ENCODE measurements at places on chromosomes 5 and 9. TPM values are rescaled to one million over a fixed set of nuclear protein-coding genes. Genes with fewer than 3 reads are reported as not detected.

MBLAC2 gene
- total RNA-seq = 2.9 TPM

GRCh38 chr5:107090506-107090905, 580.2 kb downstream of the EFNA5 start:
- H3K27ac ChIP-seq = no peak overlapping the region
- H3K4me1 ChIP-seq = no peaks in the 10 kb centered on the region
- H3K4me3 ChIP-seq = no peak overlapping the region
- no peaks in the 10 kb centered on the region for H3K27me3 ChIP-seq

C5orf52 gene
- not detected for total RNA-seq

GRCh38 chr5:155451106-155451505, 437.6 kb downstream of the KIF4B start:
- DNase-seq = no peak
- no peaks in the 10 kb centered on the region for H3K4me1 ChIP-seq
- no peak overlapping the region for H3K27ac ChIP-seq
- no peak overlapping the region for H3K4me3 ChIP-seq
- no peaks in the 10 kb centered on the region for H3K27me3 ChIP-seq

DNA sequence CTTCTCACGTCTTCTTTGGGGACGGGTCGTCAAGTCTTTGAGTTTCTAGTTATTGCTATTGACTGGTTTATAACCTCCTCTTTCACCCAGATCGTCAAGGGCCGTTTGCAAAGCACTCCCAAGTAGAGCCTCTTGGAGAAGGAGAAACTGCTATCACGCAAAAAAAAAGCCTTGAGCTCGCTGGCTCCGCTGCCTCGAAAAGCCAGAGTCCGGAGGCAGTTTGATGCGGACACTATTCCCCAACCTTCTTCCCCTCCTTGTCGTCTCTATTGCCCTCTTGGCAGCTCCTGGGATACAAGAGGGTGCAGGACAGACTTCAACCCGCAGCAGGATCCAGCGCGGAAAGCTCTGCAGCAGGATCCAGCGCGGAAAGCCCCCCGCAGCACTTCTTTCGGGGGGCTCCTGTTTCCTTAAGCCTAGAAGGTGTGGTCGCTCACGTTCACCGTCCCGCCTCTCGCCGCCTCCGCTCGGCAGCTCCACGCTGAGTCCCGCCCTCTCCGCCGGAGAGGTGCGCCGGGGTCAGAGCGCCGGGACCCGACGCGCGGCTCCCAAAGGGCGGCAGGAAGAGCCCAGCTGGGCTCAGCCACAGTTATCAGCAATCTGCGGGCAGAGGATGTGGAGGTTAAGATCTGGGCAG, at the start of gene PCDHAC1:
Gene PCDHAC1 (plus strand): TSS at position 494 of the 637 bp plus-strand sequence. CDS start 594 bp downstream, outside the sequence.
- no peaks in the 10 kb centered on the region for H3K36me3 ChIP-seq
- DNase-seq = no peak
- no peak within 1 kb of the TSS for H3K27ac ChIP-seq
- H3K27me3 ChIP-seq = peaks cover 24% of the 10 kb centered on the region
- peaks cover 16% of the 10 kb centered on the region for H3K4me1 ChIP-seq

DNA sequence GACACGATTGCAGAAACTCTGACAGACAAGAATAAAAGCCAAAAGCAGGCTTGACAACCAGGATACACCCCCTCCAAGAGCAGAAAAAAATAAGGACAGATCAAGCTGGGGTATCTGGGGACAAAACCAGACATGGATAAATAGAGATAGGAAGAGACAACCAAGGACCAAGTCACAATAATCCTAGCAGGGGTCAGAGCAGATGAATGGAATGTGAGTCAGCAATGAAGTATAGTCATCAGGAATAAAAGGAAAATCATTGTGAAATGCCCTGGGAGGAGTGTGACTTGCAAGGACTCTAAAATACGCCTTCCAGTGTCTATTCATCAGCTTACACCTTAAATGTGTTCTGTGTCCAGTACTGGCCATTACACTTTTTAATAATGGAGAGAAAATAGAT, 206.8 kb downstream of the CAAP1 start:
- no peak for DNase-seq
- no peak overlapping the region for H3K4me3 ChIP-seq
- no peak overlapping the region for H3K27ac ChIP-seq
- no peaks in the 10 kb centered on the region for H3K4me1 ChIP-seq
- H3K36me3 ChIP-seq = no peaks in the 10 kb centered on the region

DNA sequence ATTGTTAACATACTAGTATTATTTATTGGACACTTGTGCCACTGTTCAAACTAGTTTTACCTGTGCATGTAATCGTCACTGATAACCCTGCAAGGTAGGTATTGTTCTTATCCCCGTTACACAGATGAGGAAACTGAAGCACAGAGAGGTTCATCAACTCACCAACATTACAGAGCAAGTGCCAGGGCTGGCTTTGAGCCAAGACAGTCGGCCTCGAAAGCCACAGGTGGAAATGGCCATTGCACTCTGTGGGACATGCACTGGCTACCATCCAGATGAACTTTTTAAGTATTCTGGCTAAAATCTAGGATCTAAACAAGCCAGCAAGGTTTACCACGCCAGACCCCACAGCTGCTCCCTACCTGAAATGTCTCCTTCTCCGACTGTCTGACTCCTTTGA, 57.9 kb downstream of the TEX10 start:
- H3K27ac ChIP-seq = no peak overlapping the region
- peaks cover 56% of the 10 kb centered on the region for H3K36me3 ChIP-seq
- H3K27me3 ChIP-seq = no peaks in the 10 kb centered on the region
- DNase-seq = no peak
- H3K4me1 ChIP-seq = no peaks in the 10 kb centered on the region

DNA sequence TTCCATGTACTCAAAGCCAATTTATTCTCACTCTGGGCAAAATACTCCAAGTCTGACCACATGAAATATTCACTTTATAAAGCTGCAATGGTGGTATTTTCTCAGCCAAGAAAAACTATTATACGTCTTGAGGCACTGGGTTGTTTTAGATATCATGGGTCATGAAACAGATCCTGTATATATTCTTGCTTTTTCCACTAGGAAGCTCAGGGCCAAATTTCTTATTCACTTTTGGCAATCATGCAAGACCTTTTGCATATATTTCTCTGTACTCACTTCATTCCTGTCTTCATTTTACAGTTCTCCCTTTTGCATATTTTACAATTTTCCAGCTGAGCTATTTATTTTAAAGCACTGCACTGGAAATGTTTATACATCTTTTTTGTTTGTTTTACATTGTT, 49.8 kb downstream of the GABBR2 start:
- H3K27ac ChIP-seq = no peak overlapping the region
- H3K4me3 ChIP-seq = no peak overlapping the region
- H3K27me3 ChIP-seq = no peaks in the 10 kb centered on the region
- H3K4me1 ChIP-seq = no peaks in the 10 kb centered on the region

ARRDC3 gene
- 375 TPM for total RNA-seq

DNA sequence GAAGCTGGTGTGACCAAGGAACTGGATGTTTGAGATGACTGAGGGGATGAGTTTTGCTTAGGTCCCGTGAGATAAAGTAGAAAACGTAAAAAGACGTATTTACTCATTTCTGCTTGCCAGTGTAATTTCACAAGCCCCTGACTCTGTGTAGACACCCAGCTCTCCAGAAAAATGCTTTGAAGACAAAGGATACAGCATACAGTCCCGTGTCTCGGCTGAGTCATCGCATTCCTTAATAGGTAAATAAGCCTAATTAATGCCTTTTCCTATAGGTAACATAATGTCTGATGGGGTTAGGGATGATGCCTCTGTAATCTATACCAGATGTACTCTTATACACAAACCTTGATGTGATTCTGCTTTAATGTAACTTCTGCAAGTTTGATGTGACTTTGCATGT, 20.2 kb downstream of the S100Z start:
- H3K4me1 ChIP-seq = no peaks in the 10 kb centered on the region
- H3K4me3 ChIP-seq = no peak overlapping the region
- no peaks in the 10 kb centered on the region for H3K36me3 ChIP-seq
- no peaks in the 10 kb centered on the region for H3K27me3 ChIP-seq

CREBRF gene
- total RNA-seq = 127 TPM

- no peaks in the 10 kb centered on the region for H3K4me1 ChIP-seq
- no peak overlapping the region for H3K27ac ChIP-seq
- no peaks in the 10 kb centered on the region for H3K27me3 ChIP-seq
- no peak for DNase-seq
- no peaks in the 10 kb centered on the region for H3K36me3 ChIP-seq
Measured at GRCh38 chr9:22201256-22201655, 192.2 kb upstream of the CDKN2B start.

DNA sequence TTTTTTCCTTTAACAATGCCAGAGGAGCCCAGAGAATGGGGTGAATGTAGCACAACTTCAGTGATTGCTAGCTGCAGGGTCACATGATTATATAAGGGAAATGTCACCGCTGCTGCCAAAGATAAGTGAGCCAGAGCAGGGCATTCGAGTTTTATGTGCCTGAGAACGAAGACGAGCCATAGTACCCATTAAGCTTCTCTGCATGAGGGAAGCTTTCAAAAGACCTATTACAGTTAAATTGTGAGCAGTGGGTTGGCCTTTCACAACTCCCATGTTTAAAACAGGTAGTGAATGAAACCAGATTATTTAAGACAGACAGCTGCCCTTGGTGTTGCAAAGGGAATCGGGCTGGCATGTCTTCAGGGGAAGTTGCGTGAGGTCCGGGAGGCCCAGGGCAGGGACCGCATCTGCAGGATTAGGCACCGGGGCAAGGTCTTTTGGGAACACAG, 82.4 kb upstream of the TNFAIP8 start:
- no peak for DNase-seq
- H3K4me1 ChIP-seq = peaks cover 74% of the 10 kb centered on the region
- H3K4me3 ChIP-seq = peak overlapping the region; percentile 2
- H3K27ac ChIP-seq = peak overlapping the region; percentile 71
- H3K36me3 ChIP-seq = no peaks in the 10 kb centered on the region

- no peaks in the 10 kb centered on the region for H3K27me3 ChIP-seq
- no peak overlapping the region for H3K4me3 ChIP-seq
- no peak for DNase-seq
- H3K36me3 ChIP-seq = no peaks in the 10 kb centered on the region
- H3K4me1 ChIP-seq = peaks cover 3% of the 10 kb centered on the region
Measured at GRCh38 chr5:68455216-68455615, 239.7 kb downstream of the PIK3R1 start.

IFNA21 gene
- not detected for total RNA-seq

GRCh38 chr5:87526131-87526530, 113.4 kb upstream of the CCNH start:
- H3K27ac ChIP-seq = no peak overlapping the region
- no peaks in the 10 kb centered on the region for H3K36me3 ChIP-seq
- no peaks in the 10 kb centered on the region for H3K4me1 ChIP-seq
- H3K4me3 ChIP-seq = no peak overlapping the region
- H3K27me3 ChIP-seq = no peaks in the 10 kb centered on the region
- DNase-seq = no peak

ZNF608 gene
- total RNA-seq = not detected

DNA sequence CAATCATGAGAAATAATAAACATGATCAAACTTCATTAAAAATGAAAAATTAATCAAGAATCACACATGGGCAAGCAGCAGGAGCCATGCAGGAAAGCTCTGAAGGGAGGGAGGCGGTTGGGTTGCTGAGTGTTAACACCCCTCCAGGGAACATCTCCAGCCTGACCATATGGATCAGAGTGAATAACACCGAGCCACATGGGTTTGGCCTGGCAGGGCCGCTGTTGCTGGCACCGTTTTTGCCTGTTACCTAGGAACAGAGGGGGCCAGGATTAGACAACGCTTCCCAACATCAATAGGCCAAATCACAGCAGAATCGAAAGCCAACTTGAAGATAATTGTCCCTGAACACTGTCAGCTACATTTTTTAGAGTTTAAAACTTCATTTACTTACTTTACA, 160.2 kb downstream of the DENND1A start:
- H3K36me3 ChIP-seq = no peaks in the 10 kb centered on the region
- no peaks in the 10 kb centered on the region for H3K4me1 ChIP-seq
- peaks cover 8% of the 10 kb centered on the region for H3K27me3 ChIP-seq
- H3K27ac ChIP-seq = no peak overlapping the region
- no peak overlapping the region for H3K4me3 ChIP-seq

PCDHB16 gene
- total RNA-seq = not detected

- H3K36me3 ChIP-seq = peaks cover 50% of the 10 kb centered on the region
- peak overlapping the region; percentile 69 for H3K27ac ChIP-seq
- H3K27me3 ChIP-seq = no peaks in the 10 kb centered on the region
- H3K4me3 ChIP-seq = peak overlapping the region; percentile 2
- DNase-seq = peak; percentile 73
Measured at GRCh38 chr9:137095664-137096517, 9.1 kb downstream of the MAN1B1 start.

DNA sequence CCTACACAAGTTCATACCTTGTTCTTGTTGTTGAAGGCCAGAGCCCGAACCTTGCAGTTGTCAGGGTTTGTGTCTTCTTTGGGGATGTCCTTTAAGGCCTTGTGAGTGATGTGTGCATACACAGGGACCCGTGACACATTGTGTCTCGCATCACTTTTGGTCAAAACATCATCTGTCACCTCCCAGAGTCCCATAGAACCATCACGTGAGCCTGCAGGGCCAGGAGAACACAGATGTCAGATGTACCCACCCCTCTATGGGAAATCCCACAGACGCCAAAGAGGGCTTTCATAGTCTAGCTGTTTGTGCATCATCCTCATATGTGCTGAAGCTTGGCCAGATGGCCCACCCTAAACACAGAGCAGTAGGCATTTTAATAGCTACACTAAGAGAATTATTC, 28.2 kb downstream of the DCAF12 start:
- no peak overlapping the region for H3K27ac ChIP-seq
- no peaks in the 10 kb centered on the region for H3K4me1 ChIP-seq
- H3K27me3 ChIP-seq = no peaks in the 10 kb centered on the region
- no peak overlapping the region for H3K4me3 ChIP-seq
- no peak for DNase-seq

- H3K27me3 ChIP-seq = no peaks in the 10 kb centered on the region
- H3K4me3 ChIP-seq = no peak overlapping the region
- no peak for DNase-seq
Measured at GRCh38 chr9:80143899-80144298, 572.1 kb downstream of the TLE4 start.

GRCh38 chr5:14699159-14699558, 34.6 kb downstream of the OTULIN start:
- H3K27ac ChIP-seq = no peak overlapping the region
- no peak overlapping the region for H3K4me3 ChIP-seq
- no peak for DNase-seq
- H3K36me3 ChIP-seq = peaks cover 34% of the 10 kb centered on the region

REXO4 gene
- 18.8 TPM for total RNA-seq

PDE6A gene
- total RNA-seq = not detected

GRCh38 chr5:169054506-169054905, 246.4 kb downstream of the SLIT3 start:
- no peak overlapping the region for H3K4me3 ChIP-seq
- H3K27ac ChIP-seq = no peak overlapping the region
- H3K4me1 ChIP-seq = no peaks in the 10 kb centered on the region
- no peaks in the 10 kb centered on the region for H3K36me3 ChIP-seq
- DNase-seq = no peak

GRCh38 chr5:66793049-66793448, 196.9 kb downstream of the MAST4 start:
- H3K36me3 ChIP-seq = no peaks in the 10 kb centered on the region
- no peak overlapping the region for H3K27ac ChIP-seq
- no peak overlapping the region for H3K4me3 ChIP-seq
- DNase-seq = no peak

DNA sequence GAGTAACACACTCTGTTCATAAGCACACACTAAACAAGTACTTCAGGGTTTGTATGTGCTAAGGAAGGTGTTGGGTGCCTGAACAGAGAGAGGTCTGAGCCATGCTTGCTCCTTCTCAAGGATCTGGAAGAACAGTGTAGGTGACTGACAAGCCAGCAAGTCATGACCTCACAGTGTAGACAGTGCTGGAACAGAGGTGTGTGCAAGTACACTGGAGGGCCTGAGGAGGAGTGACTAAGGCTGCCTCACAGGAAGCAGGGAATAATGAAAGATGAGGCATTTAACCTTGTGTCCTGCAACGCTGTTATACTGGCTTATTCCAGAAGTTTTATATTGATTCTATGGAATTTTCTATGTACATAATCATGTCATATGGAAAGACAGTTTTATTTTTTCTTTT, 83.9 kb downstream of the TMEM174 start:
- H3K27me3 ChIP-seq = no peaks in the 10 kb centered on the region
- no peak overlapping the region for H3K27ac ChIP-seq
- no peak for DNase-seq

All from natural killer cell (primary cell).